Hematopoietic multipotent progenitor cell (in vitro differentiated cells): ENCODE measurements at places on chromosomes 1 and 21. TPM values are rescaled to one million over a fixed set of nuclear protein-coding genes. Genes with fewer than 3 reads are reported as not detected.

DNA sequence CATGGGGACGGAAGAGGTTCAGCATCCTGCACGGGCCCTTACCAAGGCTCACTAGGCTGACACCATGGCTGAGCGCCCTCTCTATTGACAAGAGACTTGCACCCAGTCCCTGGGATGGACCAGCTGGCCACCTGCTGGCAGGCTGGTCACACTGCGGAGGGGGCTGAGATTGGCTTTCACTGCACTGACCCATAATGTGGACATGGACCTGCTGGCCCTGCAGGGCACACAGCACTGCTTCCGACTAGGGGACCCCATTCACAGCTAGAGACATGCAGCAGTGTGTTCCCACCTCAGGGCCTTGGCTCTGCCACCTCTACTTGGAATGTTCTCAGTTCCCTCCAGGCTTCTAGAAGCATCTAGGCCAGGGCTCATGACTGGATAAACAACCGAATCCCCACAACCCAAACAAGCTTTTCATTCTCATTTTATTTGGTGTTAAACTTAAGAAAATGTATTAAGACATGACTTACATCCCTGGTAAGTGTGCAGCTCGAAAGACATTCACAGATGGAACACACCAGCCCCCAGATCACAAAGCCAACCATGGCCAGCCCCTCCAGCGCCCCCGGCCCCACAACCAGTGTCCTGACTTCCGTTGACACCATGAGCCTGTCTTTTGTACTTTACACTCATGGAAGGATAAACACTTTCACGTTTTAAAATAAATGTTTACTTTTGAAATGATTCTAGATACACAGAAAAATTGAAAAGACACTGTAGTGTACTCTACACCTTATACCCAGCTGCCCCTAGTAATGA is 9.3 kb upstream of the SRARP start:
- no peak for DNase-seq

GRCh38 chr21:34999397-34999941 is 49.6 kb downstream of the RUNX1 start:
- DNase-seq: no peak

- no peak for DNase-seq
Measured at GRCh38 chr1:8364528-8365442, 46.9 kb downstream of the SLC45A1 start.

GRCh38 chr1:110183642-110184167 is 26.4 kb upstream of the KCNC4 start:
- no peak for DNase-seq

C1orf21 gene
- total RNA-seq: 7.0 TPM

FAM167B gene
- total RNA-seq: under 0.01 TPM
